ENCODE measurements at places on chromosomes 2 and 18. TPM values are rescaled to one million over a fixed set of nuclear protein-coding genes. Genes with fewer than 3 reads are reported as not detected.

Gene DOK6
- total RNA-seq = not detected

Gene SGPP2
- not detected for total RNA-seq

Gene GCKR
- not detected for total RNA-seq

Gene PRKCE
- total RNA-seq = 10.8 TPM

Gene RUFY4
- total RNA-seq = not detected

- no peaks in the 10 kb centered on the region for H3K4me1 ChIP-seq
- DNase-seq = no peak
- H3K27ac ChIP-seq = no peak overlapping the region
- H3K27me3 ChIP-seq = no peaks in the 10 kb centered on the region
- H3K4me3 ChIP-seq = no peak overlapping the region
These were observed 654.6 kb upstream of the LINC00305 start for GRCh38 chr18:64803471-64803870.

DNA sequence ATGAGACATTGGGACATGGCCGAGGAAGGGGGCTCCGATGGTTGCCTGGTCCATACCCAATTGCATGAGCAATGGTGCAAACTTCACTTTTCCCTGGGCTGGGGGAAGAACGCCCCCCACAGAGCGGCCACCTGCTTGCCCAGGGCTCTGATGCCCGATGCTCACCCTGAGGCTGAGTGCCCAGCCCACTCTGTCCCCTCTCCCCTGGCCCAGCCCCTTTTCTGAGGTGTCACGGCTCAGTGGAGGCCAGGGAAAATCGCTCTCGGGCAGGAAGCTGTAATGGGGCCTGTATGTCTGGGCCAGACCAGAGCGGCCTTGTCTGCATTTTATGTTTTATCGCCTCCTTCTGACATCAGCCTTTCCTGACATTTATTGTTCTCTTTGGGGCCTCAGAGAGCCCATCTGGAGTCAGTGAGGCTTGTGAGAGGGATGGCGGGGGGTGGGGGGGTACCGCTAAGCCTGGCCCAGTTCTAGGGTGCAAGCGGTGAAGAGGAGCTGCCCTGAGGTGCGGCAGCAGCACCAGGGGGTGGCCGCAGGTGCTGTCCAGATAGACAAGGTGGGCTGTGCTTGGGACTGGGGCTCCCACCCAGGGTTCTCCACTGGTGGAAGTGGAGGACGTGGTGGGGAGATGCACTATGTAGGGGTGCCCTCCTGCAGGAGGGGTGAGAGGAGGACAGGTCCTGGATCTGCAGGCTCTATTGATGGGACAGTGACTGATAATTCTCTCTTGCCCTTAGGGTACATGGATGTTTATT is 46.2 kb downstream of the INHBB start:
- DNase-seq = no peak
- H3K27ac ChIP-seq = no peak overlapping the region
- no peaks in the 10 kb centered on the region for H3K36me3 ChIP-seq

GRCh38 chr2:9674891-9675414 is 44.2 kb upstream of the YWHAQ start:
- peak overlapping the region; percentile 94 for H3K27ac ChIP-seq
- no peaks in the 10 kb centered on the region for H3K36me3 ChIP-seq
- DNase-seq = no peak
- H3K4me1 ChIP-seq = peaks cover 30% of the 10 kb centered on the region
- peak overlapping the region; percentile 84 for H3K4me3 ChIP-seq
- no peaks in the 10 kb centered on the region for H3K27me3 ChIP-seq

- no peaks in the 10 kb centered on the region for H3K27me3 ChIP-seq
- no peak overlapping the region for H3K4me3 ChIP-seq
These were observed 33.3 kb downstream of the NAB1 start for GRCh38 chr2:190682168-190682567.

GRCh38 chr2:237471438-237472186 is 15.4 kb upstream of the MLPH start:
- H3K4me3 ChIP-seq = no peak overlapping the region
- peak overlapping the region; percentile 61 for H3K27ac ChIP-seq
- no peaks in the 10 kb centered on the region for H3K36me3 ChIP-seq
- peaks cover 56% of the 10 kb centered on the region for H3K4me1 ChIP-seq
- peak; percentile 64 for DNase-seq

DNA sequence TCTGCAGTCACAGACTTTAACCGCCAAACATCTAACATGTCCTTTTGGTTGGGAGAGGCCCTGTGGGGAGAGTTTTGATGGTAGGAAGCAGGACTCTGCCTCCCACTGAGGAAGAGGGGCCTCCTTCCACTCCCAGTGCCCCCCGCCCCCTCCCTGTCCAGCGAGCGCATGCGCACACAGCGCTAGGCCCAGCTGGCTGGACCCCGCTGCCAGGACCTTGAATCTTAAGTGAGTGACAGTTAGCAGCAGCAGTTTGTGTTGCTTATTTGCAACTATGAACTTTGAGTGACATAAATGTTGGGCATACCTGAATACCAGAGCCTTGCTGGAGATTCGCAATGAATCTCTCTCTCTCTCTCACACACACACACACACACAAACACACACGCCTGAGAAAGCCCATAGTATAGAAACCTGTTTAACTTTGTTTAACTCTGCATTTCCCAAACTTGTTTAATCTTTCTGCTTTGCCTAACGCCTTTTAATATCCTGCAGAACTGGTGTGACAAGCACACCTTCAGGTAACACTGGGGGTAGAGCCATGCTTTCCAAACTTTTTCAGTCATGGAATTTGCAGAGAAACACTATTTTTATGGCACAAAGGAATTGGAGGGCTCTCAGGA is 134.6 kb upstream of the SMAD2 start:
- no peaks in the 10 kb centered on the region for H3K36me3 ChIP-seq
- H3K27me3 ChIP-seq = peaks cover 41% of the 10 kb centered on the region
- DNase-seq = no peak
- H3K27ac ChIP-seq = no peak overlapping the region
- H3K4me1 ChIP-seq = no peaks in the 10 kb centered on the region
- no peak overlapping the region for H3K4me3 ChIP-seq

DNA sequence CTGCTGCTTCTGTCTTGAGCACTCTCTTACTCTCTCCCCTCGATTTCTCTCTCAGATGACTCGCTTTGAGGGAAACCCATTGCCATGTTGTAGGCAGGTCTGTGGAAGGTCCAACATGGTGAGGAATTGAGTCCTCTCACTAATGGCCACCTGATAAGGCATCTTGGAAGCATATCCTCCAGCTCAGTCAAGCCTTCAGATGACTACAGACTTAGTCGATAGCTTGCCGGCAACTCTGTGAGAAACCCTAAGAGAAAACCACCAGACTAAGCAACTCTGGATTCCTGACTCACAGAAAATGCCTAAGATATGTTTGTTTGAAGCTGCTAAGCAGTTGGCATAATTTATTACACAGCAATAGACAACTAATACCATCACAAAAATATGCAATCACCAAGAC is 51.2 kb downstream of the WDR75 start:
- H3K36me3 ChIP-seq = no peaks in the 10 kb centered on the region
- H3K4me3 ChIP-seq = no peak overlapping the region
- DNase-seq = peak; percentile 31
- H3K27me3 ChIP-seq = peaks cover 15% of the 10 kb centered on the region
- H3K4me1 ChIP-seq = peaks cover 6% of the 10 kb centered on the region
- no peak overlapping the region for H3K27ac ChIP-seq

DNA sequence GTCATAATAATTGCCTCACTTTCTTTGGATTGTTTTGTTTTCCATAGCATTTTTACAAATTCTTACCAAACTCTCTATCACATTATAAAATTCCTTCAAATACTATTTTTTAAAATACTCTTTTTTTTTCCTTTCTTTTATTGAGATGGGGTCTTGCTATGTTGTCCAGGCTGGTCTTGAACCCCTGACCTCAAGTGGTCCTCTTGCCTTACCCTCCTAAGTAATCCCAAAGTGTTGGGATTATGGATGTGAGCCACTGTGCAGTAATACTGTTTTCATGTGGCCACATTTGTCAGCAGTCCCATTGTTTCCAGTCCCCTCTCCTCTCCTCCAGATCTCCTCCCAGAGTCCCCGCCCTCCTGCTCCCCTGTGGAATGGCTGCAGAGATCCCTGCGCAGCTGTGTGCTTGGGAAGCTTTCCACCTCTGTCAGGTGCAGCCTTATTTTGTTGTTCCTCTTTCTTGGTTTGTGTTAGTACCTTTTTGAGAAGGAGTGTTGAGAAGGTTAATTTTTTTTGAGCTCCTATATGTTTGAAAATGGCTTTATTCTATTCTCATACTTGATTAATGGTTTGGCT is 227.3 kb downstream of the LOXHD1 start:
- H3K36me3 ChIP-seq = no peaks in the 10 kb centered on the region
- H3K27ac ChIP-seq = no peak overlapping the region
- peaks cover 12% of the 10 kb centered on the region for H3K27me3 ChIP-seq

GRCh38 chr2:12199491-12200211 is 453.2 kb downstream of the LPIN1 start:
- DNase-seq = no peak
- H3K4me1 ChIP-seq = peaks cover 26% of the 10 kb centered on the region
- H3K4me3 ChIP-seq = no peak overlapping the region
- peaks cover 4% of the 10 kb centered on the region for H3K36me3 ChIP-seq
- peaks cover 3% of the 10 kb centered on the region for H3K27me3 ChIP-seq
- no peak overlapping the region for H3K27ac ChIP-seq

DNA sequence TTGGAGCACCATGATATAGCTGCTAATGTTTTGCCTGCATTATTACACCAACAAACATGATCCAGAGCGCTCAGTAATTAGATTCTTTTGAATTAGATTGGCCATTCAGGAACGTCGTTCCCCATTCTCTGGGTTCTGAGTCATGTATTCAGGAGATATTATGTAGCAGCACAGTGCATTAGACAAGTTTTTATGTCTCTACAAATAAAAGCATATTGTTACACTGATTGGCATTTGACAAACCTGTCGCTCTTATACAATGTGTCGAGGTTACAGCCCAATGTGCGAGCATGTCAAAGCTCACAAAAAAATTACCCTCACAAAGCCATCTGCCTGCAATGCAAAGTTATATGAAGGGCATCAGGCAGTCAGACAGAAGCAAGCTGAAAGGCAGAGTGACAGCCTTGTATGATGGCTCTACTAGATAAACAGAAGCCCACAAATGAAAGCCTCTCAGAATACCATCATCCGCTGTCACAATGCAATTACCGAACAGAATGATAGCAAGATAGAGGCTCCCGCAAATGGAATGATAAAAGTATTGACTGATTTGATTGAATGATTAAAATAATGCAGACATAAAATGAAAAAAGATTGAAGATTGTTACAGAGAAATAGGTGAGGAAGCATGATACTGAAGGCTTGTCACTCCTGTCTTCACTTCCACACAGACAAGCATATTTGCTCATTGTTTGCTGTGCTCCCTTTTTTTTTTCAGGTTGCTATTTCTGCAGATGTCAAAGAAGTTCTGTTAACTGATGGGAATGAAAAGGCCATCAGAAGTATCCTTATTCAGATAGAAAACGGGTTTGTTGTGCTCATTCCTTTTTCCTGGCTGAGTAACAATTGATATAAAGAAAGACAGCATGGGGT is 234.6 kb upstream of the SIX3 start:
- H3K4me3 ChIP-seq = no peak overlapping the region
- no peak overlapping the region for H3K27ac ChIP-seq
- no peaks in the 10 kb centered on the region for H3K36me3 ChIP-seq

DNA sequence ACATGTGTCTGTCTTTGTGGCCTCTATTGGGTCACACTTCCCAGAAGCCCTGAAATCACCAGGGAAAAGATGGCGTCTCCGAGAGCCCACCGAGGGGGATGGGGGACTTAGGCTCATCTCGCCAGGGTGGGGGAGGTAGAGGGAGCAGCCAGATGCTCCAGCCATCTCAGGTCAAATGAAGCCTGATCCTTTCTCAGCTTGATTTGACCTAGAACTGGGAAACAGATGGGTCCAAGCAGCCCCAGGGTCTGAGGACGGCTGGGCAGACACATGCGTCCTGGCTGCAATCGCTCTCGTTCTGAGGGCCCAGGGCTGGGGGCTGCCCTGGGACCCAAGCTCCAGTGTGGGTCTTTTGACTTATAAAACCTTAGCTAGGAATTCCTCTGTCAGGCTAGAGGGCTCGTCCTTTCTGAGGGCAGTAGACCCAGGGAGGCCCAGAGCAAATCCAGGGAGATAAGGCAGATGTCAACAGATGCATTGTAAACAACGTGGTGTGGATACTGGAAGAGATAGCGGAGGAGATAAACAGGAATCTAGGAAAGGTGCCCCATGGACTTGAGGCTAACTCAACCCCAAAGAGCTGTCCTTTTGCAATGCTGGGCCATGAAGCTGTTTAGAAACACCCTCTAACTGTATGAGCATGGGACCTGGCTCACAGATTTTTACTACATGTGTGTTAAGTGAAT is 127.7 kb downstream of the MYCN start:
- H3K4me1 ChIP-seq = no peaks in the 10 kb centered on the region
- H3K4me3 ChIP-seq = no peak overlapping the region
- no peak for DNase-seq
- H3K27me3 ChIP-seq = peaks cover 1% of the 10 kb centered on the region
- H3K27ac ChIP-seq = no peak overlapping the region

DNA sequence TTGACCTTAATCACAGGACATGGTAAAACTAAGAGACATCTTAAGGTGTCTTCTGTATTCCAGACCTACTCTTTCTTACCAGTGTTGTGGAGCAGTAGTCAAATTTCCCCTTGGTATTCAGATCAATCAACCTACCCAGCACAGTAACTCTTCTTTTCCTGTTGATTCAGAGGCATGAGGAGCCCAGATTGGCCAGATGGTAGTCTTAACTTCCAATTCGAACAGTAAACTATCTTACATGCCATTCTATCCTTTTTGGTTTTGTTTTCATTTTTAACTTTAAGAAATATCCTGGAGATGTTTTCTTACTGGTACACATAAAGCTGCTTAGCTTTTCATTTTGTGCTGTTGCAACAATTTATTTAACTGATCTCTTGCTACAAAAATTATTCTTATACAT is 630.3 kb upstream of the PKDCC start:
- H3K4me1 ChIP-seq = no peaks in the 10 kb centered on the region
- no peak overlapping the region for H3K27ac ChIP-seq
- no peak for DNase-seq

- H3K27me3 ChIP-seq = peaks cover 16% of the 10 kb centered on the region
- DNase-seq = no peak
- H3K4me1 ChIP-seq = peaks cover 7% of the 10 kb centered on the region
These were observed 7.6 kb upstream of the PIEZO2 start for GRCh38 chr18:11156978-11157377.

DNA sequence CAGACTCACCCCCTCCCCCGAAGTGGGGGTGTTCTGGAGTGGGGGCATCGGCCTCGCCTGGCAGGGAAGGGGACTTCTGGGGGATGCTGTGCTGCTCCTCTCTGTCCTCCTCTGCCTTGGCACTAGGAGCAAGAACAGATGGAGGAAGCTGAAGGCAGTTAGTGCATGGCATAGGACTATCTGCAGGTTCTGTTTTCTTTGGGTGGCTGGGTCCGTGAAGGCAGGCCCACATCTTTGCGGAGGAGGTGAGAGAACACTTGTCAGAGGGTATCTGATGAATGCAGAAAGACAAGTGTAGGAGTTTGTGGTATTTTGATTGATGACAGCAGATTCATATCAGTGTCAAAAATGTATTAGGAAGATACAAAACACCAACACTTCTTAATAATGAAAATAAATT is 411.4 kb downstream of the TSN start:
- H3K27ac ChIP-seq = no peak overlapping the region
- peaks cover 16% of the 10 kb centered on the region for H3K27me3 ChIP-seq
- H3K4me1 ChIP-seq = no peaks in the 10 kb centered on the region
- H3K4me3 ChIP-seq = no peak overlapping the region
- DNase-seq = no peak
